Kidney glomerular epithelial cell (primary cell): ENCODE measurements at places on chromosomes 16 and 17.
A peak's percentile ranks its signal among the peaks of the same experiment; 100 is the strongest.

DNA sequence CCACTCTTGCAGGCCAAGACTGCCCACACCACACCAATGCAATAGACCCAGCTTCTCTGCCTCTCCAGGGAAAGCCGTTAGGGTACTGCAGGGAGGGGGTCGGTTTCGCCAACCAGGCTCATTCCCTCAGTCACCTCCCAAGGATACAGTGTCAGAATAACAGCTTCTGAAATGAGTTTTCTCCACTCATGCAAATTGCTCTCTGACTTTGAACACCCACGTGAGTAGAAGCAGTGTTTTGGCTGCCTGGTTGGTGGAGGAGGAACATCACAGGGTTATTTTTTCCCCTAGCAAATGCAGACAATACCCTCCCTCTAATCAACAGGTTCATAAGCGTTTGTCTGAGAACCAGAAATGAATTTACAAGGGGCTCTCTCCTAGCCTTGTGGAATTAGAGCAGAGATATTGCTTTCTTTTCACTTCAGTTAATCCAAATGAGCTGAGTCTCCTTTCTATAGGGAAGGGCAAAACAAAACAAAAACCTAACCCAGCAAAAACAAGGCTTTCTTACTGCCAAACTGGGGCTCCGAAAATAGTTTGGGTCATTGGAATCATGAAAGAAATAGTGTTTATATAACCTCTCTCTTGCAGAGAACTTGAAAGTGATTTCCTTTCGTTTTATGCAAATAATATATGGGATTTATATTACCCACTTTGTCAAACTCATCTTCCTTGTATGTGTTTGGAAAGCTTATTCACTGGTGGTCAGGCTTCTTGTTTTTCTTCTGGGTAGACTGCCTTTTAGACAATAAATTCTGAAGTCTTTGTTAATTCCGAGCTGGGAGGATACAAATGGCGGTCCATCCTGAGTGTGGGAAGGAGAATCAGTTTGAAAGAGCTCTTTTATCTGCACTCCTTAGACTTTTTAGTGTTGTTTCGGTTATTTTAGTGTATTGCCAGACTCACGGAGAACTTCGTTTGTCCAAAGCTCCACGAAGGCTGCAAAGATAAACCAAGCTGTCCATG is 229.9 kb downstream of the MSI2 start:
- DNase-seq: peak; percentile 31

DNA sequence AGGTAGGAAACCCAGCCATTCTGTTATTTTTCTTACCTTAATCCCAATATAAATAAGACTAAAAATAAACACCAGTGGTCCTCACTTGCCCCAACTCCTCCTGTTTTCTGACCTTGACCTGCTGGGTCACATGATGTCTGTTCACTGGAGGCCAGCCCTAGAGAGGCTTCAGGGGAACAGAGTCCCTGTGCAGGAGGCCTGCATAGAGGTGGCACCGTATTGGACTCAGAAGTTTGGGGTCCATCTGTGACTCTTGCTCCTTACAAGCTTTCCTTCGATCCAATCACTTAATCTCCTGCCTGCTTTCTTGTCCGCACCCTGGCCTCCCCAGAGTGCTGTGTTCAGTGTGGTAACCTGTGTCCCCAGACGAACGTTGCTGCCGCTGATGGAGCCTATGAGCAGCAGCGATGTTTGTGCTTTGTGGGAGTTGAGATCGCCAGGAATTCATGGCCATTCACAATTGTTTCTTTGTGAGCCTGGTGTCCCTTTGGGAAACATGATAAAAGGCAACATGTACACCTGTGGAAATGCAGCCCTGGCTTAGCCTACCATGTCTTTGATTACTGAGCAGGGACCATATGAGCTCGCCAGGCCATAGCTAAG is 4.7 kb downstream of the IGSF6 start:
- DNase-seq: no peak

- DNase-seq: no peak
Measured at GRCh38 chr16:6153901-6154300, 1056.3 kb upstream of the EEF2KMT start.

DNA sequence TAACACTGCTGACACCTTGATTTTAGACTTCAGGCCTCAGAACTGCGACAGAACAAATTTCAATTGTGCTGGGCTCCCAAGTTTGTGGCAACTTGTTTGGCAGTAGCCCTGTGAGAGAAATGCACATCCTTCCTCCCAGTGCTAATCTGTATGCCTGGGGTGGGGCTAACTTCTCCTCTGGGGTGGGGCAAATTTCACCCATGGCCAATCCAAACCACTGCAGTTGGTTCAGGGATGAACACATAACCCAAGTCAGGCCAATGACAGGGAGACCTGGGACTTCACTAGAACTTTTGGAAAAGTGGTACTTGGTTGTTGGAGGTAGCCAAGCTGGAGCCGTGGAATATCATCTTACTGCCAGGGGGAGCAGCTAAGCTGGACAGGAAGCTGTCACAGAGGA is 56.3 kb downstream of the ABCC6 start:
- DNase-seq: no peak

DNA sequence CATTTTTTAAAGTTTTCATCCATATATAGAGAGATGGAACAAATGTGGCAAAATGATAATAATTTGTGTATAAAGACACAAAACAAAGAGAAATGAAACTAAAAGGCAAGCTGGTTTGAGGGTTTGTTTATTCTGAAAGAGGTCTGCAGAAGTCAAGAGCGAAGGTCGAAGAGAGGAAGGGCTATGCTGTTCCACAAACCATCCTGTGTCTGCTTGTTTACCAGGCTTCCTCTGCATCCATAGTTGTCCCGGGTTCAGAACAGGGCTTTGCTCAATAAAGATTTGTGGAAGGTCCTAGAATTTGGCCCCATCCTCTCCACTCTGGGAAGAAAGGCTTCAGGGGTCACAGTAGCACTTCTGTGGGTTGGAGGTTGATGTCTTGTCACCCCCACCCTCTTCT is 2.4 kb upstream of the MARVELD3 start:
- DNase-seq: no peak

GRCh38 chr17:36921095-36921851 is 16.0 kb upstream of the LHX1 start:
- DNase-seq: peak; percentile 96

- DNase-seq: no peak
Measured at GRCh38 chr16:19812986-19813385, 71.7 kb downstream of the GPRC5B start.

GRCh38 chr17:57957886-57958285 is 2.7 kb upstream of the CUEDC1 start:
- no peak for DNase-seq

DNA sequence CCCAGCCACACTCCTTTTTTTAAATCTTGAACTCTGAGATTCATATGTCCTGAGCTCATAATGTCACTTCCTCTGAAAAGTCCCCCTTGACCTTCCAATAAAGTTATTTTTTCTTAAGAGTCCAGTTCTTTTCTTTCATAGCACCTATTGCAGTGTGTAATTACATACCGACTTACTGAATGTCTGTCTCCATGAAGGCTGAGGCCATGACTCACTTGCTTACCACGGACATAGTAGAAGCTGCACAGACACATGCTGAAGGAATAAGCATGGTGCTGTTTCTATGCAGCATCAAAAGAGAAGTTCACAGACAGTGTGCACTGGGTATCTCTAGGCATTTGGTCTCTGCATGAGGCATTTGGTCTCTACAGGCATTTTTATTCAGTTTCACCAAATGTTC is 77.2 kb downstream of the C17orf67 start:
- peak; percentile 80 for DNase-seq

GRCh38 chr17:12230481-12231354 is 210.0 kb downstream of the MAP2K4 start:
- no peak for DNase-seq

DNA sequence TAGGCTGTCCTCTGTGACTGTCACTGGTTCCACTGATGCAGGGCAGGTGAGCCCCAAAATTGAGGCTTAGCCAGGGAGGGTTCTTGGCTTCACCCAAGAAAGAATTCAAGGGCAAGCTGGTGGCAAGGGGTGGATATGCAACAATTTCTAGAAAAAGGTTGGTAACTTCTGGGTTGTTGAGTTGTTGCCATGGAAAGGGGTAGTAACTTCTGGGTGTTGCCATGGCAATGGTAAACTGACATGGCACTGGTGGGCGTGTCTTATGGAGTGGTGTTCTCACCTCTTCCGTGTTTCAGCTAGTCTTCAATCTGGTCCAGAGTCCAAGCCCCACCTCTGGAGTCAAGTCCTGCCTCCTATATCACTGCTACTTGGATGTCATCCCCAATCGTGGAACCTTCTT is 9.5 kb upstream of the GUCY2D start:
- no peak for DNase-seq

- DNase-seq: no peak
Measured at GRCh38 chr17:54620399-54620978, 280.2 kb upstream of the TOM1L1 start.

DNA sequence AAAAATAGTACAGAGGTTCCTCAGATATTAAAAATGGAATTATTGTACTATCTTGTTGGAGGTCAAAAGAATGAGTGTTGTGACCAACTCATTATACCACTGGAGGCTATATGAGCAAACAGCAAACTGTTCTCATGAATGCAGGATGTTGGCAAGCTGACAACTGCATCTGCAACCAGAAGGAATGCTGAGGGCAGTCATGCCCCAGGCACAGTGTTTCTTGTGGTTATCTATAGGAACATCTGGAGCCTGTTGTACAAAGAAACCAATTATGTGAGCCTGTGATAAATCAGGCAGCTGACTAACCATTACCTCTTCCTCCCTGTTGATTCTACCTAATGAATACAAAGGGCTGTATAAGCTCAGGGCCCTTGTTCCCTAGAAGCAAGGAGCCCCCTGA is 2057.1 kb downstream of the TP53TG3F start:
- DNase-seq: no peak

DNA sequence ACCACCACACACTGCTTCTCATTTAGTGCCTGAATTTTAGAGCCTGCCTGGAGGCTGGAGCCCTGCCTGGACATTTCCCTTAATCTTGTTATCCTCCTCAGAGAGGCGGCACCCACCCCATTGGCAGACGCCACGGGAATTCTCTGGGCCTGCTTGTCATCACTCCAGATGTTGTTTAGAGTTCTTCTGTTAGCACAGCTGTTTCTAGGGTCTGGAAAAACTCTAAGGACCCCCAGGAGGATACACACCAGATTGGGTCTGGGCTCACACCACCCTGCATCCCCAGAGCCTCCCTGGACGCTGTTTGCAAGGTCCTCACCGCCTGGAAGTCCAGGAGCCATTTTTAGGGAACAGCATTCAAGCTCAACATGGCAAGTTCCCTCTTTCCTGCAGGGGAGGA is 565 bp upstream of the XAF1 start:
- no peak for DNase-seq

DNA sequence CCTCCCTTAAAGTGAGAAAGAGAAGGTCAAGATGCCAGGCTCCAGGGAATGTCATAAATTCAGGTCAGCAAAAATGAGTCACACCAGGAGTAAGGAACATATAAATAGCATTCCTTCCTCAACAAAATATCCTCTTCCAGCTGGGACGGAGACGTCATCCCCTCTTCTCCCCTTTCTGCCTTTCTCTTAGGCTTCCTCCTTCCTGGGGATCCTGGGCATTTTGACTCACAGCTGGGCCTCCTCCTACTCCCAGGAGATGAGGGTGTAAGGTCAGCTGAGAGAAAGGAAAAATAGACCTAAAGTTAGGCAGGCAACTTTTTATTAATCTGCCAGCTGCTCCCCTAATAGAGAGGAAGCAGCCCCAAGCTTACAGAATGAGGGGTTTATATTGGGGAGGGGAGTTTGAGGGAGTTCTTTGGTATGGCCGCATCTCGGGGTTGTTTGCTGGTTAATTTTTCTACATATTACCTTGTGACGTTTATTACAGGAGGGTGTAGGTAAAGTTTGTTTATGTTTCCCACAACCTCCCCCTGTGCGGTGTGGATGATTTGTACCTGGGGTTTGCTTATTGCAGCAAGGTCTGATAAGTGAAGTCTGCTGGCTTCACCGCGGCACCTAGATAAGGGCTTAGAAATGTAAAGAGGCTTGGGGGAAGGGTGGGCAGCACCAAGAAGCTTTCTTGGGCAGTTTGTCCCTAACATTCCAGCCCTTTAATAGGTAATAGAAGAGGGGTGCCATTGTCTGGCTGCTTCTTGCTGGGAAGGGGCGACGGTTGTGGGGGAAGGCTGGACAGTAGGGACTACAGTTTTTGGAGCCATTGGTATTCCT is 7.1 kb upstream of the ZNF747 start:
- DNase-seq: no peak

DNA sequence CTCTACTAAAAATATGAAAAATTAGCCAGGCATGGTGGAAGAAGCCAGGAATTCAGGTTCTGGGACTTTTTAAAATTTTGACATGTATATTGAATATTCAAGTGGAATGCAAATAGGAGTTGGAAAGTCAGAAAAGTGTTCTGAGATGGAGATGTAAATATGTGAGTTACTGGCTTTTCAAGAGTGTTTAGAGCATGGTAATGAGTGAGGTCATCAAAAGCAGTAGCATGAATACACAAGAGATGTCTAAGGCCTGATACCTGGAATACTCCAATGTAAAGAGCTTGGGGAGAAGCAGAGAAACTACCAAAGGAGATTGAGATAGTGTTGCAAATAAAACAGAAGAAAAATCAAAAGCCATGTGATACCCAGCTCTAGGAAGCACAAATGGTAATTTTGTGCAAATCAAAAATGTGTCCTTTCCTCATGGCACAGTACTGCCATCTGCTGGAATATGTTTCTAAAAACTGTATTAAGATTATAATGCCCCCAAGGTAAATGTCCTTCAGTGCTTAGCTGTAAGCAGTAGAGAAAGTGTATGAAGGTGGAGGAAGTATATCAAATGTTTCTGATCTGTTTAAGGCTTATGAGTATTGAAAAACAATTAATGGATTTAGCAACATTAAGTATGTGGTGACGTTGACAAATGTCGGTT is 908.4 kb downstream of the KCNJ18 start:
- no peak for DNase-seq

GRCh38 chr16:67847064-67847861 is at the start of gene CENPT:
Gene CENPT (minus strand): TSS chr16:67847693. CDS start chr16:67833859, 13,834 bp downstream.
- DNase-seq: peak; percentile 68

DNA sequence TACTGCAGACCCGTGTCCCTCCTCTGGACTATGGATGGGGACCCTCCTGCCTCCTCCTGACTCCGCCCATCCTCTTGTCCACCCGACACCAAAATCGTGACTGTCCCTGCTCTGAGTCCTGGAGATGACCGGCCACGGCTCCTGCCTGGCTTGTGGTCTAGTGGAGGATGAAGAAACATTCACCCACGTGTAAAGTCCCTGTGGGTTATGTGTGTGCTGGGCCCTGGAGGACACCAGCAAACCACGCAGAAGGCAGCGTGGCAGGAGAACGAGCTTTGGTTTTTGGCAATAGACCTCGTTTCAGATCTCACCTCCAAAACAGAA is 11.9 kb downstream of the SPNS2 start:
- no peak for DNase-seq

- no peak for DNase-seq
Measured at GRCh38 chr16:31877876-31878642, 4.5 kb downstream of the ZNF267 start.

GRCh38 chr17:55201308-55201932 is 63.3 kb upstream of the HLF start:
- no peak for DNase-seq

- no peak for DNase-seq
Measured at GRCh38 chr16:56897026-56897799, 32.2 kb downstream of the SLC12A3 start.

DNA sequence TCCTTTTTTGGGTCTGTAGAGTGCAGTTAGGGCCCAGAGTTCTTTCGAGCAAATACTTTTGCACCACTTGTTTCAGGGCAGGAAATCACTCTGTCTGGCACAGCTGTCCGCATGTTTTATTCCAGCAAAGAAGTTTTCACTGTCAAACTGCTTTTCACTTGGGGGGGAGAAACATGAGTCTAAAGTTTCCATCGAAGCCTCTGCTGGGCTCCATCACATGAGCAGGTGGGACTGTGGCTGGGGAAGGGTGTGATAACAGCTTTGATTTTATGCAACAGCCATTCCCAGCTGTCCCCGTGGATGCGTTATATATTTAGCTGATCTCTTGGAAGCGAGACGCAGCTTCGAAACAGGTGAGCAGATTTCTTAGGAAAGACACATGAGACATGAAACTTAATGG is 288.6 kb downstream of the SNX29 start:
- no peak for DNase-seq
